ENCODE measurements at places on chromosomes 4 and X.
A peak's percentile ranks its signal among the peaks of the same experiment; 100 is the strongest.

- ATAC-seq: no peak
These were observed 70.2 kb upstream of the NOCT start for GRCh38 chr4:138945401-138945800.

DNA sequence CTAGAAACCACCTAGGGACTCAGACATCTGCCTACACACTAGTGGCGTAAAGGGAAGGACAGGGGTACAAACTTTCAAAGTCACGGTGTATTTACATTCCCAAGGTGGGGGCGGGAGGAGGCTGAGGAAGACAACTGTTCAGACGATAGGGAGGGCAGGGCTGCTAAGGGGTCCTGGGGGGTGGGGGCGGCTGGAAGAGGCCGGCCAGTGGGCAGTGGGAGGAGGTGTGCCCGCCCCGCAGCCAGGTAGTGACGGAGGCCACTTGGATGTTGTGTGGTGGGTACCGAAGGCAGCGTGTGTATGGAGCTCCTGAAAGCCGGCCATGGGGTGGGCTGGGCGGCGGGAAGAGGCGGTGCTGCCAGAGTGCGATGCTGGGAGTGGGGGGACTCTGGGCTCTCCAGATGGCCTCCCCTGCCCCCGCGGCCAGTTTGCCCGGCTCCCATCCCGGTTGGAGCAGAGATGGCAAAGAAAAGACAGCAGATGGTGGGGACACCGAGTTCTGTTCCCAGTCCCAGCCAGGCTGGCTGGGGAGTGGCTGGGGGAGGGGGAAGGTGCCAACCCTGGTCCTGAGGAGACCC is 24.2 kb downstream of the L1CAM start:
- ATAC-seq: no peak

DNA sequence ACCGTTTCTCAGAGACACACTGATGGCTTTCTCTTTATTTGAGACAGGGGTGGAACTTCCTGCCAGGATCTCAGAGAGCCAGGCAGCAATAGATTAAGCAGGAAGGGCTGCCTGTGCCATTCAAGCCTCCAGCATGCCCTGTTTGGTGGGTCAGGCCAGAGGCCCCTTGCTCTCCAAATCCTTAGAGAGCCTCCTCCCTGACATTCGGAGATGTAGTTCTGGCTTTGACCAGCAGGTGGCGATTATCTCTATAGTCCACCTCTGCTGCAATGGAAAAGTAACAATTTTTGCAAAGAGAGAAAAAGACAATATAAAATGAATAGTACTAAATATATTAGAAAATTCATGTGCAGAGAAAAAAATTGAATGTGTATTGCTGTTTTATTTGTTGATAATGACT is 93.9 kb downstream of the NXF2B start:
- ATAC-seq: peak; percentile 82

GRCh38 chr4:175443547-175443946 is 368.5 kb downstream of the GPM6A start:
- ATAC-seq: no peak

DNA sequence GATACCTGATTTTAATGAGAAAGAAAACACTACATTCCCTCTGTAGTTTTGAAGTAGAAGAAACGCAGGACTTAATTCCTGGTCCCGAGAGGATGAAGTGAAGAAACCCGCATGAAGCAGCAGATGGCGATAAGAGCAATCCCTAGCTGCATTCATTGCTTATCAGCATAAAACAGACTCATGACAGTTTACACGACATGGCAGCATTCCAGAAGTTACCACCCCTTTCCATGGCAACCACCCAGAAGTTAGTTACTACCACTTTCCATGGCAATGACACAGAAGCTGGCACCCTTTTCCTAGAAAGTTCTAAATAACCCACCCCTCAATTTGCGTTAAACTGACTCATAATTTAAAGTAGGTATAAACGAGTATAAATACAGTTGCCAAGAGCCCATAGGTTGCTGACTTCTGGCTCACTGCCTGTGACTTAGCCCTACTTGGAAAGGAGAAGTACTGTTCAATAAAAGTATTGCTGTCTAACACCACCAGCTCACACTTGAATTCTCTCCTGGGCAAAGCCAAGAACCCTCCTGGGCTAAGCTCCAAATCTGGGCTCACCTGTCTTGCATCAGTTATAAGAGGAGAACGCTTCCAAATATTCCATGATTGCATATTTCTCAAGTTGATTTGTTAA is 5.5 kb upstream of the XAGE2 start:
- no peak for ATAC-seq

DNA sequence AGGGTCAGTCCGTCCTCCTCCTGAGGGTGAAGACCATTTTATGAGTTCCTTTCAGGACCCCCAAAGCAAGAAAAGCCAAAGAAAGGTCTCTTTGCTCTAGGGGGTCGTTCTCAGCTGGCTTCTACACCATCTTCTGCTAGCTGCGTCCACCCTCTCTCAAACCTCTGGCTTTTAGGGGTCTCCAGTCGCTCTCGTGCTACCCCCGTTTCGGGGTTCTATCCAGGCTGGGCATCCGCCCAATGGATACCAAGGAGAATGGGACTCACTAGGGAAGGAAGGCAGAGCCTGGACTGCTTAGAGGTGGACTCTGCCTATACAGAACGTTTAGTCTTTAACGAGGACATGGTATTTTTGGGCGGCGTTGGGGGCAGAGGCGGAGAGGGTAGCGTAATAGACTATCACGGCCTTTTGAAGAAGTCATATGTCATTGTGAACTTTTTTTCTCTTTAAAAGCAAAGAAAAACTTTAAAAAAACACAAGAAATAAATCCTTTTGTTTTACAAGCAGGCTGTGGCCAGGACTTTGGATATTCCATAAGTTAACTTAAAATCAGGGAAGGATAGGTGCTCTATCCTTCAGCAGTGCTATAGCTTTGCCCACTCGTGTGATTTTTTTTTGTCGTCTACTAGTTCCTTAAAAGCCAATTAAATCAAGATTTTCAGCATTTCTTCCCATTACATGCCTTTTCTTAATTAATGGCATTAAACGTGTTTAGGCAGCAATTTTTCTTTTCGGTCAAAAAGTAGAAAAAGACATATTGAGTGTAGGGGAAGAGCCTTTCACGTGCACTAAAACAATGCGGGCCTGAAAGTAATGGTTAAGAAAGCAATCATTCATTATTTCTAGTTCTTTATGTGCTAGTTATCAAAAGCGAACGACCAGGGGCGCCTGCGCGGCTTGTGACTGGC is 7.2 kb upstream of the PITX2 start:
- no peak for ATAC-seq

- no peak for ATAC-seq
These were observed 163.9 kb upstream of the KIT start for GRCh38 chr4:54493862-54494261.

GRCh38 chrX:129574214-129574613 is 34.2 kb downstream of the OCRL start:
- ATAC-seq: no peak

- peak; percentile 99 for ATAC-seq
These were observed 43.1 kb downstream of the ADAMTS3 start for GRCh38 chr4:72525938-72526337.

- peak; percentile 87 for ATAC-seq
These were observed 43.2 kb downstream of the SLC9A6 start for GRCh38 chrX:136028383-136028984.

GRCh38 chr4:101527188-101527587 is 179.9 kb upstream of the PPP3CA start:
- ATAC-seq: no peak

- no peak for ATAC-seq
These were observed 2.6 kb downstream of the MSX1 start for GRCh38 chr4:4862071-4862551.

DNA sequence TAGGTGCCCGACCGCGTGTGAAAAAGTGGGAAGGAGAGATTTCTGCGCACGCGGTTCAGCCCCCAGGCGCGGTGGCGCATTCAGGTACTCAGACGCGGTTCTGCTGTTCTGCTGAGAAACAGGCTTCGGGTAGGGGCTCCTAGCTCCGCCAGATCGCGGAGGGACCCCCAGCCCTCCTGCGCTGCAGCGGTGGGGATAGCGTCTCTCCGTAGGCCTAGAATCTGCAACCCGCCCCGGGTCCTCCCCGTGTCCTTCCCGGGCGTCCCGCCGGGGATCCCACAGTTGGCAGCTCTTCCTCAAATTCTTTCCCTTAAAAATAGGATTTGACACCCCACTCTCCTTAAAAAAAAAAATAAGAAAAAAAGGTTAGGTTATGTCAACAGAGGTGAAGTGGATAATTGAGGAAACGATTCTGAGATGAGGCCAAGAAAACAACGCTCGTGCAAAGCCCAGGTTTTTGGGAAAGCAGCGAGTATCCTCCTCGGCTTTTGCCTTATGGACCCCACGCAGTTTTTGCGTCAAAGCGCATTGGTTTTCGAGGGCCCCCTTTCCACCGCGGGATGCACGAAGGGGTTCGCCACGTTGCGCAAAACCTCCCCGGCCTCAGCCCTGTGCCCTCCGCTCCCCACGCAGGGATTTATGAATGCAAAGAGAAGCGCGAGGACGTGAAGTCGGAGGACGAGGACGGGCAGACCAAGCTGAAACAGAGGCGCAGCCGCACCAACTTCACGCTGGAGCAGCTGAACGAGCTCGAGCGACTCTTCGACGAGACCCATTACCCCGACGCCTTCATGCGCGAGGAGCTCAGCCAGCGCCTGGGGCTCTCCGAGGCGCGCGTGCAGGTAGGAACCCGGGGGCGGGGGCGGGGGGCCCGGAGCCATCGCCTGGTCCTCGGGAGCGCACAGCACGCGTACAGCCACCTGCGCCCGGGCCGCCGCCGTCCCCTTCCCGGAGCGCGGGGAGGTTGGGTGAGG is 3.7 kb downstream of the SHOX start:
- no peak for ATAC-seq

- no peak for ATAC-seq
These were observed 1496.7 kb downstream of the TECRL start for GRCh38 chr4:62912531-62912930.

DNA sequence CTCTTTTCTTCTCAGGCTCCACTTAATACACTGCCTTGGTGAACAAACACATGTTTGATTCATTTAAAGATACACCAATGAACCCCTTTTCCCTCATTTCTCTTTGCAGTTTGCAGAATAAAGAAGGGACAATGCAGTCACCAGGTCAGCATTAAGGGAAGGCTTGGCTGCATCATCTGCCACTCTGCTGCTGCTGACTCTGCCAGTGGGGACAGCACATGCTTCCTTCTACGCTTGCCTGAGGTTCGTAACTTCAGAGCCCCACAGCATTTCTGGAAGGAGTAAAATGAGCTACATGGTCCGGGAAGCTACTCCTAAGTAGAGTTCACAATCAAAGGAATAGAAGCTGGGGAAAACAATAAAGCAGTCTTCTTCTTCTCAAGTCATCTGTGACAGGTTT is 178.9 kb upstream of the GATB start:
- no peak for ATAC-seq

GRCh38 chr4:185479507-185479971 is 8.0 kb upstream of the CCDC110 start:
- no peak for ATAC-seq

DNA sequence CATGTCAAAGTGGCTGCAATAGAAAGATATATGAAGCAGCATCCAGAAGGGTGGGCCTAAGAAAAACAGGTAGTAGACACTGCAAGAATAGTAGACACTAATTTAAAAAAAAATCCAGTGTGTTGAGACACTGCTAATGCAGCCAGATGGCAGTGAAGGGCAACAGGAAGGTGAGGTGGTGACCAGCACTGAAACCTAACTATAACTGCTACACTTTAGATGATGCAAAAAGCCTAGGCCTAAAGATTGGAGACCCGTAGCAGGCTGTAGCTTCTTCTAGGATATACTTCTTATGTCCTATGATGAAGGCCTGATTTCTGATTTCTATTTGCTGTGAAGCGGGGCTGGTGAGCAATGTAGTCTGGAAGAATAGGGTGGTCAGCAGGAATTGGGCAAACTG is 38.7 kb upstream of the SH3KBP1 start:
- no peak for ATAC-seq

DNA sequence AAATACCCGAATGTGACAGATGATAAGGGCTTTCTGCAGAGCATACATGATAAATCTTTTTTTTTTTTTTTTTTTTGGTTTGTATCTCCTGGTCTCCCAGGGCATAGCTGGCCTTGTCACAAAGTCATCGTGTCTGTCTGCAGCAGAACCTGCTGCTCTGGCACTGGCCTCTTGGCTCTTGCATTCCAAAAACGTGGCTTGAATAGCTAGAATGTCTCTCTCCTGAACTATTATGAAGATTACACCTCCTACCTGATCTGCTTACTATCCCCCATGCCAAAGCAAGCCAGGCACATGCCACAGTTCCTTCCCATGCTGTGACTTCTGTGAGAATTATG is 50.4 kb upstream of the SCRG1 start:
- ATAC-seq: no peak

- no peak for ATAC-seq
These were observed 177.8 kb upstream of the GK2 start for GRCh38 chr4:79585834-79586233.

DNA sequence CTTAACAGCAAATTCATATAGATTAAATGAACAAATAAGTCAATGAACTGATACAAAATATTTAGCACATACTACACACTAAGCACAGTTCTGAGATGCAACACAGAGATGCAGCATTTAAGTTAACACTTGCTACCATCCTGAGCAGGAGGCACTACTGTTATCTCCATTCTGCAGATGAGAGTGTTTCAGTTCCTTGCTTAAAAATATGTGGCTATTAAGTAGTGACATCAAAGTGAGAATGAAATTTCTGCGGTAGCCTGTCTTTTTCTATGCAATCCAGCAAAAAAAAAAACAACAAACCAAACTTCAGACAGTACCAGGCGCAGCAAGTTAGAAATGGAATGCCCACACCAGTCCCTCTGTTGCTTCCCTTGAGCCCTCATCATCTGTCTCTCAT is 90.8 kb downstream of the SHISA3 start:
- no peak for ATAC-seq

DNA sequence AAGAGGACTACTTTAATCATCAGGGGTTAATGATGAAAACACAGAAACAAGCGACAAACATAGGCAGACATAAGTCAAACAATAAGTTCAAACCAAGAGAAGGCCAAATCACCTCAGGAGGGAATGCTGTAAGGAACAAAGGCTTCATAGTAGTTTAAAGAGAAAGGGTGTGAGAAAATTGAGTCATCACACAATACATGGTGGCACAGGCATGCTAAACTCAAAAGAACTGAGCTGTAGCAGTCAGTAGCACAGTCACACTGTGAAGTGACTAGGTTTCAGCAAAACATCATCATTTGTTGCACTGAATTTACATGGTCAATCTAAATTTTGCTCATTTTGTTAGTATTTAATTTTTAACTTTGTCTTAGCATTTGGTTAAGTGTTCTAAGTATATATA is 24.2 kb downstream of the SMC1A start:
- ATAC-seq: no peak

GRCh38 chrX:13180807-13181206 is 136.4 kb upstream of the FAM9C start:
- no peak for ATAC-seq

- ATAC-seq: no peak
These were observed 27.4 kb downstream of the NOCT start for GRCh38 chr4:139042981-139043460.

DNA sequence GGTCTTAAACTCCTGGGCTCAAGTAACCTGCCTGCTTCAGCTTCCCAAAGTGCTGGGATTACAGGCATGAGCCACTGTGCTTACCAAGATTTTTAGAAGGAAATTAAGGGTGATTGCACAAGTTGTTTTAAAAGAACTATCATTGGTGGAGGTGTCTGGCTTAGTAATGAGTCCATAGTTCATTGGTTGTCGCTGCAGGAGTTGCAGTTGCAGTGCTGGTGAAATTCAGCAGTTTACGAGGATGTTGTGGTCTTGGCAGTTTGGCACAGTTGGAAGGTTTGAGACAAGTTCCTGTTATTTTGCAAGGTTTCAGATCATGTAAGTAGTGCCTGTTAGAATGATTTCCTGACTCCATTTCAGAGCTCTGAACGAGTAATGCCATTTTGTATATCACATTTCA is 48.1 kb downstream of the RAB40AL start:
- no peak for ATAC-seq

Data from SK-N-SH treated with all-trans-retinoic acid at 6 μM for 48 hours (cell line).